ENCODE measurements at places on chromosomes 16 and 17.

- no peak for DNase-seq
These were observed 44.1 kb upstream of the ADORA2B start for GRCh38 chr17:15900871-15901270.

- DNase-seq = no peak
These were observed 27.7 kb downstream of the SPACA3 start for GRCh38 chr17:33019161-33019890.

DNA sequence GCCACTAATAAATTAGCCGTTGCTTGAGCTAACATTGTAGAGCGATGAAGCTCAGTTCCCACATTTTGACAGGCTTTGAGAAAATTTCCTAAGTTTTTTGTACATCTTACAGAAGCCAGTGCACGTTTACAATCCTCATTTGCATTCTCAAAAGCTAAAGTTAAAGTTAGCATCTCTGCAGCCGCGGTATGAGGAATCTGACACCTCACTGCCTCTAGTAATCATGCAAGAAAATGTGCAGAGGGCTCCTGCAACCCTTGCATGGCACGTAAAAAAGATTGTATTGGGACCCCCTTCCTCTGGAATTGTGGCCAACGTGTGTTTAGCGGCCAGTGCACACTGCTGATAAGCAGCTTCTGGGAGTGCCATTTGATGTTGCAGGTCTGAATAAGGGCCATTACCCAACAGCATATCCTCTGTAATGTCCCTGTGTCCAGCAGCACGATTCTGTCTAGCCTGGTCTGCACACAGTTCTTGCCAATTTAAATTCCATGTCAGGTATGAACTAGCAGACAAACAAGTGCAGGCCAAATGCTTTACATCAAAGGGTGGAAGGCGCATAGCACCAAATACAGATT, 12.4 kb upstream of the ZNF689 start:
- no peak for DNase-seq

- no peak for DNase-seq
These were observed 6.2 kb downstream of the EFNB3 start for GRCh38 chr17:7711051-7711755.

- DNase-seq = no peak
These were observed 66.6 kb upstream of the KSR1 start for GRCh38 chr17:27389542-27390140.

DNA sequence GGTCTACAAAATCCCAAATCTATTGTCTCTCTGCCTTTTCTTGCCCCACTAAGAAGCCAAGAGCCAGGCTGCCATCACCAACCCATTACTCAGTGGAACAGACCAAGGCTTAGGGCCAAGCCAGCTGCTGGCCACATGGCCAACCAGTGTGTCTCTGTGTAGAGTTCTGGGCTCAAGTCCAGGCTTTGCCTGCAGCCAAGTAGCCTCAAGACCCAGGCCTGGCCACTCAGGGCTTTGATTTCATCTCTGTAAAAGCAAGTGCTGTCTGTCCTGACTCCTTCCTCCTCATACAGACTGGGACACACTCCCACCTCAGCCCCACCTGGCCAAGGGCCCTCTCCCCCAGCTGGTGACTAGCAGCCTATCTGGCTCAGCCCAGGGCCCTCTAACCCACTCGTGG, 14.6 kb downstream of the SREBF1 start:
- no peak for DNase-seq

DNA sequence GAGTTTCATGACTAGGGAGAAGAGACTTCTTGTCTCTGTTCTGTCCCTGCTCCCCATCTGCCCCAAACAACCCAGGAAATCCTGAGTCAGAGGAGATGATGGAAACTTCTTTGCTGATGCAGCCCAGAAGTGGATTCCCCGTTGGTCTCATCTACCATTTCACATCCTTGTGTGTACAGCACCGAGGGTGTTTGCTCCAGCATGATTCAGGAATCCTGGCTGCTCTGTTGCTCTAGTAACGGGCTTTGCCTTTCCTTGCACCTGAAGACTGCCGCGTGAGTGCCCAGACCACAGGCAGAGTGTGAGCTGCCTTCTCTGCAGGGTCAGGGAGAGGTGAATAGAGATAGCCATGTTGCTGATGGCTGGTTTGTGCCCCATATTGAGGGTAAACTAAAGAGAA, 408.4 kb downstream of the CPPED1 start:
- DNase-seq = no peak

DNA sequence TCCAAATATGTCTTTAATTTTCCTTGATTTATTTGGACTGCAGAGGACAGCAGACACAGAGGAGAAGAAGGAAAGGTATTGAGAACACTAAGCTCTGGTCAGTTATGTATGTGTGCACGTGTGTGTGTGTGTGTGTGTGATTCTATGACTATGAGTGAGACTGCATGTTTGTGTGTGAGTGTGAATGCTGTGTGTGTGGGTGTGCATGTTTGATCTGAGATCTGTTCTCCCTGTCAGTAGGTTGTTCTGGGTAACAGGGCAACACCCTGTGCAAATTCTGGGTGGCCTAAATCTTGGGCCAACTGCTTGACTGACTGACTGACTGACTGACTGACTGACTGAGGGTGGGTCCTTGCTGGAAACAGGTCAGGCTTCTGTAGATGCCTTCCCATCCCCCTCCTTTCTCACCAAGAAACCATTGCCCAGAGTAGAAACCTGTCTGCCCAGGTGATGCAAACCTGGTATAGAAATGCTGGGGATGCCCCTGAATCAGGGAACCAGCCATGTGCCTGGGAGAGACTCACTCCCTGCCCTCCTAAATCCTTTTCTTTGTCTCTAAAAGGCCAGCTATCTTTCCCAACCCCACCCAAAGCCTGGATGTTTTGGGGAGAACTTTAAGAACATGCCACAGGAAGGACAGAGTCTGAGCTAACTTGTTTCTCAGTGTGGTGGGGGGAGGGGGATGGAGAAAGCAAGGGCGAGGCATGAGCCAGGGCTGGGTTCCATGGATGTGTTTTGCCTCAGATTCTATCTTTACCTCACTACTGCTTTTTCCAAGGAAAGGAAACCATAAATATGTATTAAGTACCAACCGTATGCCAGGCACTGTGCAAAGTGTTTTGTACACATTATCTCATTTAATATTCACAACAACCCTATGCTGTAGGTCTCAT, 4.5 kb upstream of the NR1D1 start:
- DNase-seq = no peak

DNA sequence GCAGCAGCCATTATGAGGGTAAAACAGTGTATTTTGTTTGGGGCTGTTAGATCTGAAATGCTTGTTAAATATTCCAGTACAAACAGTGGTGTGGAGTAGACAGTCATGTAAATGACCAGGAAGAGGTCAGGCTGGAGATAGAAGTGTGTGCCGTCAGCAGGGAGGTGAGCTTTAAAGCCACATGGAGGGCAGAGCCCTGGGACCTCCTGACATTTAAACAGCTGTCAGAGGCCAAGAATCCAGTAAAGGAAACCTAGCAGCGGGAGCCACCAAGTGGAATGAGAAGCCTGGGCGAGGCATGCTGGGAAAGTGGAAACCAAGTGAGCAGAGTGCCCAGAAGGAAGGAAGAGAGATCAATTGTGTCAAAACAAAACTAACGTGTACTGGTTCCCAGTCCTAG, 26.8 kb downstream of the C17orf67 start:
- no peak for DNase-seq

DNA sequence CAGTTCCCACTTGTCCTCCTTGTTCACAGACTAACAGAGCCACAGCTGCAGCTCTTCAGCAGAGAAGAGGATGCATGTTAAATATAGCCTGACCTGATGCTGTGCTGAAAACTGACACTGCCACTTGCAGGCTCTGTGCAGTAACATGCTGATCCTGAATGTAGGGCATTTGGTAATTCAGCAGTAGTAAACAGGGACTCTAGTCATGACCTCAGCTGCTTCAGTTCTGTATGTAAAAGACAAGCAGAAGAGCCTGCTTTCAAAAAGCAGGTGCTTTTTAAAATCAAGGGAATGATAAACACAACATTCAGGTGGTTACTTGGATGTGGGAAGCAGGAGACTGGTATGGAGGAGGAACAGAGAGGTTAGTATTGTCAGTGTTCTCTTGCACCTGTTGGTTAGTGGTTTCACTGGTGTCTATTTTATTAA, 33.8 kb downstream of the ESRP2 start:
- DNase-seq = no peak

- DNase-seq = no peak
These were observed 43.7 kb downstream of the NCOR1 start for GRCh38 chr17:16171613-16172012.

DNA sequence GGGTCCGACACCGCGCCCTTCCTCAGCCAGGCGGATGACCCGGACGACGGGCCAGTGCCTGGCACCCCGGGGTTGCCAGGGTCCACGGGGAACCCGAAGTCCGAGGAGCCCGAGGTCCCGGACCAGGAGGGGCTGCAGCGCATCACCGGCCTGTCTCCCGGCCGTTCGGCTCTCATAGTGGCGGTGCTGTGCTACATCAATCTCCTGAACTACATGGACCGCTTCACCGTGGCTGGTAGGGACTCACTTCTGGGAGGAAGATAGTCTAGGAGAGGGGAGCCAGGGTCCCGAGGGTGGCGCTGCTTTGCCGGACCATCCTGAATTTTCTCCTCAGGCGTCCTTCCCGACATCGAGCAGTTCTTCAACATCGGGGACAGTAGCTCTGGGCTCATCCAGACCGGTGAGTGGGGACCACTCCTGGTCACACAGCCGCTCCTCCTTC, 601 bp downstream of the SPNS1 start:
- no peak for DNase-seq

DNA sequence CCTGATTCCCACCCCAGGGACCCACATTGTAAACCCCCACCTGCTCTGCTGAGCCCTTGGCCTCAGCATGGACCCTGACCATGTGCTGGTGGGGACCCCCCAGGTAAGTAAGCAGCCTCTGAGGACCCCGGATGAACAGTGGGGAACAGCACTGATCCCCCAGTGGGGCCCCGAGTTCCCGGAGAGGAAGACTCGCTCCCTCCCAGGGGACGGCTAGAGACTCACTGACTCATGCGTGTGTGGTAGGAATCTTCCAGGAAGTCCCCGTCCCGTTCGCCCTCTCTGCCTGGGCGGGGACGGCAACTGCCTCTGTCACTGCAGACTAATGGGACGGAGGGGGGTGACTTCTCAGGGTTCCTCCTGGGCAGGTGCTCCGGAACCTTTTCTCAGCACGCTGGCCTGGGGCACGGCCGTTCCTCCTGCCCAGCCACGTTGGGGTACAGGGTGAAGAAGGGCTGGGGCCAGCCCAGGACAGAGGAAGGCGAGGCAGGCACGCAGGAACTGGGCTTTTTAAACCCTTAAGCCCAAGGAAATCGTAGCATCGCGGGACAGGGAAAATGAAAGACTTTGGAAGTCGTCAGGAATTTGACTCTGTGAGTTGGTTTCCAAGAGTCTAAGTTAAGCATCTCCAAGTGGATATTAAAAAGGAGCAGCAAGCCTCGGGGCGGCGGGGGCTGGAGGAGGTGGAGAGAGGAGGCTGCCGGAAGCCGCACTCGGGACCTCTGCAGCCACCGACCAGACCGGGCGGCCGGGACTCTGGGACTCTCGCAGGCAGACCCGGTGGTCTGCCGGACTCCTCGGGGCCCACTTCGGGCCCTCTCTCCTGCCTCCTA, 178.7 kb downstream of the SEC14L1 start:
- peak; percentile 73 for DNase-seq

DNA sequence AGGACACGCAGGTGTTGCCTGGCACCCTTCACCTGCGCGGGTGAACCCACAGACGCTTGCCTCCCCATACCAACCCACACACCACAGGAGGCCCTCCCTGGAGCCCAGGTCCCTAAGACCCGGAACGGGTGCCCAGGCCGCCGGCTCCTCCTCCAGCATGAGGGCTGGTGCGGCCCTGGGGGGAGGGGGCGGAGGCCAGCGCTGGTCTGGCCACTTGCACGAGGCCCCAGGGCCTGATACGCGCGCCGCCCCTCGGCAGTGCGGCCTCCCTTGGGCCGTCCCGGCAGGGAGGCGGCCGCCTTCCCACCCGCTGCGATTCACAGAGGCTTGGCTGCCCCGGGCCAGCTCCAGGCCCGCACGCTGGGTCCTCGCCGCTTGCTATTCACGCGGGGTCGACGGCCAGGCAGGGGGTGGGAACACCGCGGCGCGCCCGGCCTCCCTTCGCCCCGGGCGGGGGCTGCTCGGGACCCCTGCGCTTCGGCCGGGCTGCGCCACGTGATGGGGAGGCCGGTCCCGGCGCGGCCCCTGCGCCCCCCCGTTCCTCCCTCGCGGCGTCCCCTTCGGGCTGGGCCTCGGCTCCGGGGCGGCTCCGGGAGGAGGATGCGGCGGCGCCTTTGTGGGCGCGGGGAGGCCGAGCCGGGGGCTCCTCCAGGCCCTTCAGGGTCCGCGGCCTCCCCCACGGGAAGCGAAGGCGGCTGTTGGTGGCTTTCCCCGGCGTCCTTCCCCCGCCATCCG, 685 bp downstream of the FASN start:
- peak; percentile 7 for DNase-seq

DNA sequence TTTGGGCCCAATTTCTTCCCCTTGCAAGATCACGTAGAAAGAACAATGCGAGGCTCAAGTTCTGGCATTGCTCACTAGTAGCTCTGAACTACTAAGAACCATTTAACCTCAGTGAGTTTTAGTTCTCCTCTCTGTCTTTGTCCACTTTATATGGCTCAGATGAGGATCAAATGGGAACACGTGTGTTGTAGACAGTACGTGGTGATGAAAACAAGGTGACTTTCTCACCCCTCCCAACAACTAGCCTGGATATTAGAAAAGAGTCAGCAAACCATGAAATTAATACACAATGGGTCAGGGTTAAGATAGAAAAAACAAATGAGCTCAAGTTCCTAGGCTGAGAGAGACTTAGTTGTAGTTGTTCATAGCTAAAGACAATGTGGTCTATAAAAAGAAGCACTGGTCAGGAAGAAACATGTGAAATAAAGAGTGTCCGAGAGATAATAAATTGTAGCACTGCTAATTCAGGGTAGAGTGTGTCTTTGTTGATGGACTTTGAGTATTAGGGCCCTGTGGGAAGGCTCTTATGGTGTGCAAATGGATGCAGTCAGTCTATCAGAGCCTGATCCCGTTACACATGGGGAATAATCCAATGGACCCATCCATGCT, 417.0 kb downstream of the HAPSTR1 start:
- no peak for DNase-seq

DNA sequence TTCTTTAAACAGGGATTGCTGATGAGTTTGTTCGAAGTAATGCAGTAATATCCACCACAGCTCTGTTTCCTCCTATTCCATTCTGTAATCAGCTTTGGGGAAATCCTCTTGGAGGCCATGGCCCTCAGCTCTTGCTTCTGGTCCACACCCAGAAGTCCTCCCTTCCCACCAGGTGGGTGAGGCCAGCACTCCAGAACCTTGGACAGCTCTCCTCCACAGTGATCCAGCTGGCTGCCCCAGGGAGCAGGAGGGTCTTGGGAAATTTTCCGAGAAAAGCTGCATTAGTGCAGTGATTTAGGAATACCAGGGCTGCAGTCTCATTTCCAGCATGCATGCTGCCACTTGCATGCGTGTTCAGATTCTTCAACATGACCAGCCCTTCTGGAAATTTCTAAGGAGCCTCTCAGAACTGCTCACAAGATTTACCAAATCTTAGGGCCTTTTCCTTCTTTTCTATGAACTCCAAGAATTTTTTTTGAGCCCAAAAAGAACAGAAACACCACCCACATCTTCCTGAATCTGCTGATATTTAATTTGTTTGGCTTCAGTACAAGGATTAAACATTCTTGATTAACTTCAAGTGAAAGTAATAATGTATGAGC, 4.2 kb downstream of the SMPD3 start:
- peak; percentile 14 for DNase-seq
